ENCODE measurements at places on chromosomes 12 and 14. TPM values are rescaled to one million over a fixed set of nuclear protein-coding genes. Genes with fewer than 3 reads are reported as not detected.
A peak's percentile ranks its signal among the peaks of the same experiment; 100 is the strongest.

DNA sequence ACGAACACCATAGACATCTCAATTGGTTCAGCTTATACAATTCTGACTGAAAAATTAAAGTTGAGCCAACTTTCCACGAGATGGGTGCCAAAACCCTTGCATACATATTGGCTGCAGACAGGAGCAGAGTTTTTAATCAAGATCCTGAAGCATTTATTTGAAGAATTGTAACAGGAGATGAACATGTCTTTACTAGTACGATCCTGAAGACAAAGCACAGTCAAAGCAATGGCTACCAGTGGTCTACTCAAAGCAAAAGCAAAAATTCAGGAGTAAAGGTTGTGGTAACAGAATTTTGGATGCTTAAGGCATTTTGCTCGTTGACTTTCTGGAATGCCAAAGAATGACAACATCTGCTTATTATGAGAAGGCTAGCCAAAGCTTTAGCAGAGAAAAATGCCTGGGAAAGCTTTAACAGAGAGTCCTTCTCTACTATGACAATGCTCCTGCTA is 20.7 kb downstream of the ZDHHC17 start:
- no peaks in the 10 kb centered on the region for H3K36me3 ChIP-seq
- H3K4me3 ChIP-seq, result no peak overlapping the region
- no peak for DNase-seq

Gene PDE3A
- not detected for polyA plus RNA-seq

Gene LALBA
- polyA plus RNA-seq, result not detected

- peak within 1 kb of the TSS; percentile 82 for H3K4me3 ChIP-seq
- H3K36me3 ChIP-seq, result peaks cover 13% of the 10 kb centered on the region
- H3K4me1 ChIP-seq, result peaks cover 18% of the 10 kb centered on the region
- DNase-seq, result no peak
Measured at GRCh38 chr14:73713803-73714655, at the start of gene PNMA1. Gene PNMA1, minus strand, starts transcription at chr14:73714384. Its CDS starts 745 bp downstream, at chr14:73713639.

Gene KRT3
- polyA plus RNA-seq, result 0.36 TPM

DNA sequence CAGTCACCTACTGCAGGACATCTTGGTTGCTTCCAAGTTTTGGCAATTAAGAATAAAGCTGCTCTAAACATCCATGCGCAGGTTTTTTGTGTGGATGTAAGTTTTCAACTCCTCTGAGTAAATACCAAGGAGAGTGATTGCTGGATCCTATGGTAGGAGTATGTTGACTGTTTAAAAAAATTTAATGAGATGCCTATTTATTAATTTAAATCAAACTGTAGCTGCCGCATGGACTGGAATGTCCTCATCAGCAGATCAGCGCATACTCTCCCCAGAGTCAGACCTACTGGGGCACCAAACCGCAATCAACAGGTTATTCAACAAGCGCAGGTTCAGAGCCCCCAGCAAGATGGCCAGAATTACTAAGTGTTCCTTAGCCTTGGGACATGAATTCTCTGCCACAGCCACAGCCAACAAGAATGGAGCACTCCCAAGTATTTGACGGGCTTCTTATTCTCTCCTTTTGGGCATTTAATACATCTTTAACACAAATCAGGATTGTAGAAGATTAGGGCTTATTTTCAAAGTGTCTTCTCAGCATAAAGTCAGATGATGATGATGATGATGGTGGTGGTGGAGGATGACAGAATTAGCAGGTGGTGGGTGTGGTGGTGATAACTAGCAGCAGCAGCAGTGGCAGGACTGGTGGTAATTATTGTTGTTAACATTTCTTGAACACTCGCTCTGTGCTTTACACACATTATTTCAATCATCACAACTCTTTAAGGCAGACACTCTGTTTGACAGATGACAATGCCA is 170.7 kb downstream of the CHST11 start:
- no peaks in the 10 kb centered on the region for H3K4me1 ChIP-seq
- H3K4me3 ChIP-seq, result no peak overlapping the region

- H3K36me3 ChIP-seq, result no peaks in the 10 kb centered on the region
- no peaks in the 10 kb centered on the region for H3K27me3 ChIP-seq
- no peaks in the 10 kb centered on the region for H3K4me1 ChIP-seq
- no peak overlapping the region for H3K4me3 ChIP-seq
Measured at GRCh38 chr14:76715511-76716081, 45.7 kb upstream of the VASH1 start.

DNA sequence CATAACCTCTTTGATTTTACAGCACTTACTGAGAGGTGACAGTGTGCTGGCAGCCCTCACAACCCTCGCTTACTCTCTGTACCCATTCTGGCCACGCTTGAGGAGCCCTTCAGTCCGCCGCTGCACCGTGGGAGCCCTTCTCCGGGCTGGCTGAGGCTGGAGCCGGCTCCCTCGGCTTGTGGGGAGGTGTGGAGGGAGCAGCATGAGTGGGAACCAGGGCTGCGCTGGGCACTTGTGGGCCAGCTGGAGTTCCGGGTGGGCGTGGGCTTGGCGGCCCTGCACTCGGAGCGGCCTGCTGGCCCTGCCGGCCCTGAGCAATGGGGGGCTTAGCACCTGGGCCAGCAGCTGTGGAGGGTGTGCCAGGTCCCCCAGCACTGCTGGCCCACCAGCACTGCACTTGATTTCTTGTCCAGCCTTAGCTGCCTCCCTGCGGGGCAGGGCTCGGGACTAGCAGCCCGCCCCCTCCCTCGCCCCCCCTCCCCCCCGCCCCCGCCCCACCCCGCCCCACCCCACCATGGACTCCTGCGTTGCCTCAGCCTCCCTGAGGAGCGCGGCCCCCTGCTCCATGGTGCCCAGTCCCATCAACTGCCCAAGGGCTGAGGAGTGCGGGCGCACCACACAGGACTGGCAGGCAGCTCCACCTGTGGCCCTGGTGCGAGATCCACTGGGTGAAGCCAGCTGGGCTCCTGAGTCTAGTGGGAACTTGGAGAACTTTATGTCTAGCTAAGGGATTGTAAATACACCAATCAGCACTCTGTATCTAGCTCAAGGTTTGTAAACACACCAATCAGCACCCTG is 9.9 kb downstream of the MDGA2 start:
- no peak overlapping the region for H3K4me3 ChIP-seq
- H3K27me3 ChIP-seq, result no peaks in the 10 kb centered on the region
- H3K4me1 ChIP-seq, result no peaks in the 10 kb centered on the region
- H3K27ac ChIP-seq, result no peak overlapping the region
- no peak for DNase-seq

GRCh38 chr12:34399631-34400410 is 377.5 kb downstream of the ALG10 start:
- DNase-seq, result no peak
- H3K4me3 ChIP-seq, result no peak overlapping the region
- no peaks in the 10 kb centered on the region for H3K36me3 ChIP-seq

- H3K4me1 ChIP-seq, result no peaks in the 10 kb centered on the region
- no peak for DNase-seq
- no peak overlapping the region for H3K4me3 ChIP-seq
- H3K27ac ChIP-seq, result no peak overlapping the region
Measured at GRCh38 chr12:66879409-66879808, 200.5 kb upstream of the GRIP1 start.

GRCh38 chr12:122265886-122266229 is 436 bp downstream of the VPS33A start:
- peaks cover 6% of the 10 kb centered on the region for H3K4me1 ChIP-seq
- peaks cover 6% of the 10 kb centered on the region for H3K36me3 ChIP-seq
- H3K27me3 ChIP-seq, result no peaks in the 10 kb centered on the region
- no peak for DNase-seq
- peak overlapping the region; percentile 96 for H3K27ac ChIP-seq

DNA sequence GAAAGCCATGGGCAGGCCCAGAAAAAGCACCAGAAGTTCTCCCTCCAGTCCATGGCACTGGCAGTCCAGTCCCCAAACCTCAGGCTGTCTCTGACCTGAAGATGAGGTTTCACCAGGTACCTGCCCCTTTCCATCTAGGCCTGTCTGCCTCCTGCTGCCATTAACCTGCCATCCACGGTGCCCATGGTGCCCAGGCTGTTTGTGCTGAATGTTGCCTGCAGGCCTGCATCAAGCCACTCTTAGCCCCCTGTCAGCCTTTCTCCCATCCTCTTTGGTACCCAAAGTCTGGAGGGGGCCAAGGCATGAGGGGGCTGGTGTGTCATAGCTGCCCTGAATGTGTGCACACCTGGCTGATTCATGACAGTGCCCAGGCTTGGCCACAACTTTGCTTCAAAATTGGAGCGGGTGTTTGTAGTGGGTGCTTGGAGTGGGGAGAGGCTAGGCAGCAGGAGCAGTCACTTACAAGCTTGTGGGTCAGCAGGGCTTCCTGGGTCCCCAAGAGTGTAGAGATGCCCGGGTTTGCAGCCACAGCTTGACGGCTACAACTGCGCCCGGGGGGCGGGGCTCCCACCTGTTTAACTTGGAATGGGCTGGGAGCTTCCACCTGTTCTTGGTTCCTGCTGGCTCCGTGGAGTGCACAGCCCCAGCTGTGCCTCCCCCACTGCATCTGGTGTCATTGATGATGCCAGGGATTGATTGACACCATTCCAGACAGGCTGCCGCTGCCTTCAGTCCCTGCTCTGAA is 88.5 kb downstream of the GPHN start:
- no peak overlapping the region for H3K27ac ChIP-seq
- no peak overlapping the region for H3K4me3 ChIP-seq
- no peaks in the 10 kb centered on the region for H3K36me3 ChIP-seq
- H3K4me1 ChIP-seq, result peaks cover 6% of the 10 kb centered on the region
- no peak for DNase-seq

Gene ESYT1
- polyA plus RNA-seq, result 140 TPM

GRCh38 chr12:132698341-132698740 is 11.0 kb downstream of the PXMP2 start:
- no peak overlapping the region for H3K4me3 ChIP-seq
- peaks cover 3% of the 10 kb centered on the region for H3K36me3 ChIP-seq
- H3K4me1 ChIP-seq, result peaks cover 3% of the 10 kb centered on the region
- no peak for DNase-seq

Gene PLEKHG7
- not detected for polyA plus RNA-seq

Gene C1S
- 6.0 TPM for polyA plus RNA-seq

- no peak overlapping the region for H3K27ac ChIP-seq
- no peaks in the 10 kb centered on the region for H3K27me3 ChIP-seq
- H3K36me3 ChIP-seq, result no peaks in the 10 kb centered on the region
- no peak for DNase-seq
- no peak overlapping the region for H3K4me3 ChIP-seq
Measured at GRCh38 chr14:68286667-68287066, 467.1 kb downstream of the RAD51B start.

DNA sequence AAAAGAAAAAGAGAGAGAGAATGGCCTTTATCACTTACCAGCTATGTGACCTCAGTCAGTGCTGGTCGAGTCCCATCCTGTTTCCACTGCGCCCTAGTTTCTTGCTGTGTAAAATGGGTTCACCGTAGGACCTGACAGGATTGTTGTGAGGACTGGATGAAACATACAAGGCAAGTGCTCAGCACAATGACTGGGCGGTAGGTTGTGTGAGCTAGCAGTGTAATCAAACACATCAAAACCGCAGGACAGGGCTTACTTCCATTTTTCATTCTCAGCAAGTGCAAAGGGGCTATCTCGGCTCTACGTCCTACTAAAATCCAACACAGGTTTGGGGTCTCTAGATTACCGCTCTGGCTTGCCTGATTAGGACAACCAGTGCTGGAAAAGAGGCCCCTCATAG is 36.4 kb upstream of the ATXN2 start:
- H3K36me3 ChIP-seq, result peaks cover 2% of the 10 kb centered on the region
- no peak for DNase-seq
- H3K27ac ChIP-seq, result no peak overlapping the region
- peaks cover 3% of the 10 kb centered on the region for H3K4me1 ChIP-seq
- no peak overlapping the region for H3K4me3 ChIP-seq

Gene LGR5
- 0.05 TPM for polyA plus RNA-seq

DNA sequence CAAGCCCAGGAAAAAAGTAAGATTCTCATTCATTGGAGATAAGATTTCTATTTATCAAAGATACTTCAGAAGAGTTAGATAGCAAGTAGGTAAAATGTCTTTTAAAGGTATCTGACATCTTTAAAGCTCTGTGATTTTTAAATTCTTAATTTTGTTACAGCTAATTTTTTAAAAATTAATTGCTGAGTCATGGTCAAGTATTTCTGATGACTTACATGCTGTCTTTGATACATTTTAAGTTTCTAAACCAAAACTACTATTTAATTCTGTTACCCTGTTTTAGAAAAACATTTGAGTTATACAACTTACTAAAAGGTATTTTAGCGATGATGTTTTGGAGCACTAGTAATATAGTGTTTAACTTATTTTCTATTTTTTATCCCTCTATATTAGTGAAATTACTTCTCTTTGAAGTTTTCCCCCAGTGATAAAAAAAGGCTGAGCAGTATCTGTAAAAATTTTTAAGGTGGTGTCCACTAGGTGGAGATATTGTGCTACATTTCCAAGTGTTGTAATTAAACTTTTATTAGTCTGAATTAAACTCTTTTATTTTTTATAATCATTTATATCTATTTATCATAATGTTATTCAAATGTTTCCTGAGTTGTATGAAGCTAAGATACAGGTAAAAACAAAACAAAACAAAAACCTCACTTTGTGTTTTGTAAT is 11.5 kb downstream of the ALG10 start:
- no peaks in the 10 kb centered on the region for H3K27me3 ChIP-seq
- H3K36me3 ChIP-seq, result no peaks in the 10 kb centered on the region
- H3K27ac ChIP-seq, result no peak overlapping the region

- DNase-seq, result no peak
- no peaks in the 10 kb centered on the region for H3K36me3 ChIP-seq
- no peak overlapping the region for H3K27ac ChIP-seq
- no peaks in the 10 kb centered on the region for H3K4me1 ChIP-seq
- no peaks in the 10 kb centered on the region for H3K27me3 ChIP-seq
Measured at GRCh38 chr14:43535231-43535838, 971.7 kb downstream of the FSCB start.

- H3K27ac ChIP-seq, result no peak overlapping the region
- H3K4me3 ChIP-seq, result no peak overlapping the region
- H3K36me3 ChIP-seq, result no peaks in the 10 kb centered on the region
- no peaks in the 10 kb centered on the region for H3K4me1 ChIP-seq
- H3K27me3 ChIP-seq, result peaks cover 73% of the 10 kb centered on the region
- no peak for DNase-seq
Measured at GRCh38 chr14:99809360-99809759, 16.1 kb downstream of the EML1 start.

- H3K4me3 ChIP-seq, result peak overlapping the region; percentile 26
- H3K27ac ChIP-seq, result no peak overlapping the region
- no peaks in the 10 kb centered on the region for H3K36me3 ChIP-seq
- H3K4me1 ChIP-seq, result no peaks in the 10 kb centered on the region
Measured at GRCh38 chr12:114480337-114481199, 74.6 kb upstream of the TBX5 start.

DNA sequence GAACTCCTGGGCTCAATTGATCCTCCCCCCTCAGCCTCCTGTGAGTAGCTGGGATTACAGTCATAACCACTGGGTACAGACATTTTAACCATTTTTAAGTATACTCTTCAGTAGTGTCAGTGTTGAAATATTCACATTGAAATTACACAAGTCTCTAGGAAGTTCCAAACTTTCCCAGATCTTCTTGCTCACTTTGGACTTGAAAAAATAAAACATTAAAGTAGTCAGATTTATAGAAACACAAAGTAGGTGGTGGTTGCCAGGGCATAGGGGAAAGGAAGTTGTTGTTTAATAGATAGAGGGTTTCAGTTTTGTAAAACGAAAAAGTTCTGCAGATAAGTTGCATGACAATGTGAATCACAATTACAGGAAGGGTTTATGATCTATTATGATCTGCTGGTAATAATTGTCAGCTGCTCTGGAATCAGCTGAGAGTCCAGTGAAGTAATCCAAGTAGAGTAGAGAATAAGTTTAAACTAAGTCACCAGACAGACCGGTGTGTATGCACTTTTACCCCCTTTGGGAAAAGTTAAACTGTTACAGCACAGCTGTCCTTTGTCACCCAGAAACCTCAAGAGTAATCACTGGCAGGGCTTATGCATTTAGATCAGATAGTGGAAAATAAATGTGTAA is 27.4 kb downstream of the PCNX1 start:
- H3K27ac ChIP-seq, result no peak overlapping the region
- H3K36me3 ChIP-seq, result no peaks in the 10 kb centered on the region
- no peaks in the 10 kb centered on the region for H3K27me3 ChIP-seq
- peaks cover 13% of the 10 kb centered on the region for H3K4me1 ChIP-seq
- no peak for DNase-seq

All from keratinocyte (primary cell).